ENCODE measurements at places on chromosomes 5 and 9.
A peak's percentile ranks its signal among the peaks of the same experiment; 100 is the strongest.

GRCh38 chr9:3887221-3887653 lies 361.4 kb upstream of the RFX3 start:
- DNase-seq: no peak

DNA sequence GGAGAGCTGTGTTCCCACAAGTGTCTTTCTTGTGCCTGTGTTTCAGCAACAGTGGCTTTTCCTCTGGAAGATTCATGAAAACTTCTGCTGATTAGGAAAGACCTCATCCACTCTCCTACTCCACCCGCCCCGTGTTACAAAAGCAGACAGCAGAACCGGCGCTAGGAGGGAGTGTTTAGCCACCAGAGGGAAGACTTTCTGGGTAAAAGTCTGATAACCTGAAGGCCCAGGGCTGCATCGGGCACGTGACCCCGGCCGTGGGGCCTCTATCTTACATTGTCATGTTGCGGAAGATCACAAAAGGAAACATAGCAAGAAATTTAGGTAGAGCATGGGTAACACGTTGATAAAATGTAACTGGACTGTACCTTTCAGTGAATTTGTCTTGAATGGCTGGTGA lies 32.0 kb upstream of the DMRT2 start:
- DNase-seq: peak; percentile 25

DNA sequence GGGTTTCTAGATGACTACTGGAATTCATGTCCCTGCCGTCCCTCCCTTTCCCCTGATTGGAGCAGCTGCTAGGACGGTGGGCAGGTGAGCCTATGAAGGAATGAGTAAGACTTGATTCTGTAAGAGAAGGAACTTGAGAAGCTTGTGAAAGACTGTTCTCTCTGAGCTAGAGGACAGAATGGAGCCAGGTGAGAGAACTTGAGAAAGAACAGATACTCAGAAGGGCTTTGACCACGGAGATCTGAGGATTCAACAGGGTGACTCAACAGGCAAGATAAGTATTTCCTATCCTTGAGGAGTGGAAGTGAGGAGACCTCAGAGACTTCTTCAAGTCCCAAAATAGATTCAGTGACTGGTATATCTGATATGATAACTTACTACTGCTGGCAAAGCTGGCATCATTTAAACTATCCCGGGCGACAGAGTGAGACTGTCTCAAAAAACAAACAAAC lies 41.9 kb downstream of the HSDL2 start:
- no peak for DNase-seq

DNA sequence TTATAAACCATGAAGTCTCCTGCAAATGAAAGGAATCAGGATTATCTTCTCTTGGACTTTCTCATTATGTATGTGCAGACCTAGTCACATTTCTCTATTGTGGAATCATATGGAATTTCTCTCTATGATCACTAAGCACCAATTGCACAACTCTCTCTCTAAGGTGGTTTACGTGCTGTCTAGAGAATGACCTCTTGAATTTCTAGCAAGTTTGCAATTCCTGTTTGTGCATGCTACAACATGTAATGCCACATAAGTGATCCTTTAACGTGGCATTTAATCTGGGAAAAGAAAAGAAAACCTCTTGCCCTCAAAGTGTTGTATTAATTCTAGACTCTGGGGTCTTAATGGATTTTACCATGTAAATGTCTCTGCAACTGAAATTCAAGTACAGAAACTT lies 5.0 kb upstream of the PPP2R2B start:
- no peak for DNase-seq

- no peak for DNase-seq
These were observed 198.9 kb downstream of the FANCC start for GRCh38 chr9:95118596-95118995.

DNA sequence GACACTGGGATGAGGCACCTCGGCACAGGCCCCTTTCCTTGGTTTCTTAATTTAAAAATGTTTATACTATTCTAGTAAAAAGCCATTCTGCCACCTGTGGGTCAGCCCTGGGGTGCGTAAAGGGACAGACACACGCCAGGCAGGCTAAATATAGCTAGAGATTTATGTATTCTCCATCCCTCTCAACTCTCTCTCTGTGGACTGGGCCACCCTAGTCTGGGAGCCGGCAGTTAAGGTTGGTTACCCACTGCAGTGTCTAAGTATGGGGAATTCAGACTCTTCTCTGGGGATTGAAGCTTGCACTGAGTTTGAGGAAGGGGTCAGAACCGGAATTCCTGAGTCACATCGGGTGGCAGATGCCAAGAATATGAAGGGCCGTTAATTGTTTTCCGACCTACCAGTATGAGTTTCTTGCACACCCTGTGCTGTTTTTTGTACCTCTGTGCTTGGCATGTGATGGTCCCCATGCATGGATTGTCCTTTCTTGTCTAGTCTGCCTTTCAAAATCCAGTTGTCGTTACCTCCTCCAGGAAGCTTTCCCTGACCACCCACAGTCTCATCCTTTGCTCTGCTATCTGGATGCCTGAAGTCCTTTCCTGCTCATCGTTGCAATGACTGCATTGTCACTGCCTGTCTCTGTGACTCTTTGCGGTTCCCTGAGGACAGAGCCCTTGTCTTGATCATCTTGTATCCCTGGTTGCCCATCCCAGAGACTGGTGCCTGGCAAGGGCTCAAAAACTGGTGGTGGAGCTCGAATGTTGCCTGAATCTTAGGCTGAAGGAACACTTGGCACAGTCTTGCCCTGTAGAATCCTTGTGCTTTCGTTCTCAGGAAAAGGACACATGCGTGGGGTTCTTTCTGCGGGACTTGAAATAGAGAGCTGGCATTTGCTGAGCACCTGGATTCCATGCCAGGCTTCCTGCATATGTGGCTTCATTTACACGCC lies 2.1 kb downstream of the NEURL1B start:
- no peak for DNase-seq

DNA sequence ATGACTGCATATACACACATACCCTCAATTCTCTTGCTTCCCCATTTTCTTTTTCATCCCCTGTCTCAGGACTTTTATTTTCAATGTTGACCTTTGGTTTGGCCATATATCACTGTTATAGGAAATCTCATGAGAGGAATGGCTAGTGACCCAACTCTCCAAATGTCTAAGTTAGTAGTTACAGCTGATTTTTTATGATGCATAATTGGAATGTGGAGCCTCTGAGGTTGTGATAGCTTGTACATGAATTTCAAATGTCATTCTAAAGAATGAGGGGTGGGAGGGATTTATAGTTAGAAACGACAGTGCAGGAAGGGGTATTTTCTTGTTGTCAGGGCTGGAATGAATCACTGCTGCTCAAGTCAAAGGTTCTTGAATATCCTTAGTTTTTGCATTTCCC lies 356.1 kb downstream of the NTRK2 start:
- DNase-seq: no peak

DNA sequence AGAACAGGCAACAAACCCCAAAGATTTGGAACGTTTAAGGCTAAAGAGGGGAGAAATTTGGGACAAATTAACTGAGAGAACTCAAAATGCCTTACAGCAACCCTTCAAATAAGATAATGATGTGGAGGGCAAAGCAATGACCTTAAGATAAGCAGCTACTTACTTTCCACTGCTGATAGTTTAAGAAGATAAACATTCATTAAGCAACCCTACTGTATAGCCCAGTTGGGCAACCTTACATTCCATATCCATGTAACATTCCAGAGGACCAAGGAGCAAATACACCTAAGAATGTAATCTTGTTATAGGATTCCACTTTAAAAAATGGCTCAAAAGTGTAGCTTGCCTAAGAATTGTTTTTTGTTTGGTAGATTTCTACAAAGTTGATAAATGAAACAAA lies 14.8 kb downstream of the ETF1 start:
- DNase-seq: no peak

GRCh38 chr9:136396219-136396515 lies 3.8 kb downstream of the SNAPC4 start:
- no peak for DNase-seq

- no peak for DNase-seq
These were observed 335.9 kb downstream of the PIK3R1 start for GRCh38 chr5:68551436-68551835.

DNA sequence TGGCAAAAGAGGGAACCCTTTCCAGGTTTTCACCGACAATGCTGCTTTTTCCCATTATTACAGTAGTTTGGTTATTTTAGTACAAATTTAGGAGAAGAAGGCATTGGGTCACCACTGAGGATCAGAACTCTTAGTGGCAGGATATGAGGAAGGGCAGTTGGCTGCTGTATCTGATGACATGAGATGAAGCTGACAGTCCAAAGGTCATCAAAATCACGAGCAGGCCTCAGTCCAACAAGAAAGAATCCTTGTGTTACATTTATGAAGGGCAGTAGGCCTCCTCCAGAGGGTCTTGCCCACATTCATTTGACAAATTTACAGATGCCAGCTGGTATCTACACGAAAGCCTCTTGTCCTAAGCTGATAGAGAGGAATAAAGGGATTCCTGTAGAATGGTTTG lies 49.5 kb upstream of the COL15A1 start:
- DNase-seq: no peak

GRCh38 chr9:129284607-129285291 lies 106.7 kb upstream of the IER5L start:
- no peak for DNase-seq

DNA sequence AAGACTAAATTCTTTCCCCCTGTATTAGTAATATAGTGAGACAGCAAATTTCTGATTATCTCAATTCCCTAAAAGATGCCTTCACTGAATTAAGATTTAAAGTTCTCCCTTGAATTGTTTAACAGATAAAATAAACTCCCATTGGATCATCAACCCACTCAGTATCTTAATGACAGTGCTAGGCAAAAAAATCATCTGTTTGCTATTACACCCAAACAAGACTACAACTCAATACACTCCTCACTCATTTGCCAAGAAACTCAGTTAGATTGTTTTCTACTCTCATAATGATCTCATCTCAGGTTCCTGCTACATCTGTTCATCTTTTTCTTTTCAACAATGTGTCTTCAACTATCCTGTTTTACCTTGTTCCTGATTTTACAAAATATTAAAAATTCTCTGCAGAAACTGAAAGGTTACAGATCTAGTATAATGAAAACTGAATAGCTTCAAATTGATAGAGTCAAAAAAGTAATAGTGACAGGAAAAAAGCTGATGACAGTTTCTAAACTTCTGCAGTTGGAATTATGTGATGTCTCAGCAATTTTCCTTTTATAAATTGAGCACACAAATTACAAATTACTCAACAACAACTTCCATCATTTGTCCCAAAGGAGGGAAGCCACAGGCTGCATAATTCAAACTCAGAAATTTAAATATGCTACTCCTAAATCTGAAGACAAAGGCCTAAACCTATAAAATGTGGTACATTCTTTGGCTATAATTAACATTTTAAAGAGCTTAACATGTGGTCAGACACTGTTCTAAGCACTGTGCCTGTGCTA lies 39.4 kb downstream of the HOMER1 start:
- no peak for DNase-seq

DNA sequence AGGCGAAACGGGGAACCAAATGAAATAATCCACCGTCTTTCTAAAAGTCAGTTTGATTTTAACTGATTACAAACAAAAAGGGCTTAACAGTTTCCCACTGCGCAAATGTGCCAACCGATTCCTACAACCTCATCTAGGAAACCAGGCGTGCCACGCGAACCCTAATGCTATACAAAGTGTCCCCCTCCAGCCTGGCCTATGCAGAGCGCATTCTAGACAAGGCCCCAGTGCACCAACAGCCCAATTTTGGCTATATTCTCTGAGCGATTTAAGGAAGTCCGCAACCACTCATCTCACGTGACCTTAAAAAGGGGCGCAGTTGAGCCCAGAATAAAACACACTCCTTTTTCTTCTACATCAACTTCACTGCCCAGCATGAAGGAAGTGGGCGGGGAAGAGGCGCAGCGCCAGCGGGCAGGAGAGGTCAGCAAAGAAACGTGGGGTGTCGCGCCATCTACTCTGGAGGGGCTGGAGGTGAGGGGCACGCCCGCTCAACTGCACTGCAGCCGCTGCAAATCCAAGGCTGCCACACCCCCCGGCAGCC lies 779 bp downstream of the FAM13B start:
- DNase-seq: no peak

DNA sequence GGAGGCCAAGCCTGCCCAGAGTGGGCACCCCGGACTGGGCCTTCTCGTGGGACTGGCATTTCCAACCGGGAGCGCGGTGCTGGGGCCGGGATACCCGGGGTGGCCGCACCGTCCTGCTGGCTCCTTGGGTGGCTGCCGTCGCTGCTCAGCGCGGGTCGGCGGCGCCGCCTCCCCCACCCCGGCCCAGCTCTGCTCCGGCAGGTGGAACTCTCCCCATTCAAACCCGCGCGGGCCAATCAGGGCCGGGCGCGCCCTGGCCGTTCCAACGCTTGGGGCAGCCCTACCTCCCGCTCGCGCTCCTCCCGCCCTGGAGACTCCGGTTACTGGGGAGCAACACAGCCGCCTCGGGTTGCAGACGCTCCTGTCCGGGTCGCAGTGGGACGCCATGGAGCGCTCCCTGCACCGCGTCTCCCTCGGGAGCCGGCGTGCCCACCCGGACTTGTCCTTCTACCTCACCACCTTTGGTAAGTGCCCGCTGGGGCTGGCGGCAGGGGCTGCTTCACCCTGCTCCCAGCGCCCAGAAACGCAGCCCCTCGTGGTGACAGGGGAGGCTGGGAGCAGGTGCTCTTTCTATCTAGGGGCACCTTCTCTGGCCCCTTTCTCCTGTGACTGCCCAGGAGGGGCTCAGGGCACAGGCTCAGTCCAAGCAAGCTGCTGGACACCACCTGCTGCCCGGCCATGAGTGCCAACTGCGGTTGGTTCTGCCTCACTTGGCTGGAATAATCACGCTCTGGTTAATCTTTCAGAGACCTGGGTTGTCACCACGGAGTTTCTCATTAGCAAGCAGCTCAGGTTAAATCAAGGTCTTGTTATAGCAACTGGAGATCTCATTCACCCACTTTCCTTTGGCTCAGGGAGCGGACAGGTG lies at the start of gene RGS3:
RGS3 (plus strand) TSS at position 310 of the 868 bp plus-strand sequence; CDS start at position 386, 76 bp downstream.
- DNase-seq: no peak

All from stimulated activated CD4-positive, alpha-beta T cell treated with anti-CD3 and anti-CD28 coated beads, Interleukin-15, amount 100 ng/mL, for 24 hours (primary cell).